ENCODE measurements at places on chromosomes 11 and 22.
A peak's percentile ranks its signal among the peaks of the same experiment; 100 is the strongest.

DNA sequence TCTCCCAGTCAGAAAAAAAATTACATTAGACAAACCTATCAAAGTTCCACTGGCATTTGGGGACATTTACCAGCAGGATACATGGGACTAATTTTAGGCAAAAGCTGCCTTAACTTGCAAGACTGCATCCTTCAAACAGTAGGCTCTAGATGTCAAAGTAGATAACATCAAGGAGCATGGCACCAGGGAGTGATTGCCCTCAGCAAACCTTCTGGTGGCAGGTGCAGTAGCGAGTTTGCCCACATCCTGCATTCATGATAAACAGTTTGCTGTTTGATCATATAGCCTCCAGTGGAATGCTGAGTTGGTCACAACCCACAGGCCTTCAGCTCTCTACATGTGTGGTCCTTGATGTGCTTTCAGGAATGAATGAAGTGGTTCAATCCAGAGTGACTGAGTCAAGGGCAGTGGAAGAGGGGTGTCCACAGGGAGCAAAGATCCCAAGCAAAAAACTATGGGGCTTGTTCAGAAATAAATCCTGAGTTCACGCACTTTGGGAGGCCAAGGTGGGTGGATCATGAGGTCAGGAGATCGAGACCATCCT lies 12.0 kb downstream of the SCGB1D2 start:
- no peak for DNase-seq

DNA sequence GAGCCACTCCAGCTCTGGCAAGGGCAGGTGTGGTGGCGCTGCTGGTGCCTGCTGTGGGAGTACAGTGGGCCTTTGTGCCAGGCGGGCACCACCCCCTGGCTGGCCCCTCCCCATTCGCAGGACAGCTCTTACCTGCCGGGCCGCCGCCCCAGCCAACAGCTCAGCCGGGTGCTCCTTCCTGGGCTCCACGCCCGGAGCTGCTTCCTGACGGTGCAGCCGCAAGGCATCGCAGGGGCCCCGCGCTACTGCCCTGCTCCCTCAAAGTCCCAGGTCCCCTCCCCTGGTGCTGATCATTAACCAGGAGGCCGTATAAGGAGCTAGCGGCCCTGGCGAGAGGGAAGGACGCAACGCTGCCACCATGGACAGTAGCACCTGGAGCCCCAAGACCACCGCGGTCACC lies at the start of gene SLC5A1:
Gene SLC5A1 (plus strand): TSS at position 338 of the 400 bp plus-strand sequence. CDS start 21 bp downstream, at position 359.
- DNase-seq, result no peak

DNA sequence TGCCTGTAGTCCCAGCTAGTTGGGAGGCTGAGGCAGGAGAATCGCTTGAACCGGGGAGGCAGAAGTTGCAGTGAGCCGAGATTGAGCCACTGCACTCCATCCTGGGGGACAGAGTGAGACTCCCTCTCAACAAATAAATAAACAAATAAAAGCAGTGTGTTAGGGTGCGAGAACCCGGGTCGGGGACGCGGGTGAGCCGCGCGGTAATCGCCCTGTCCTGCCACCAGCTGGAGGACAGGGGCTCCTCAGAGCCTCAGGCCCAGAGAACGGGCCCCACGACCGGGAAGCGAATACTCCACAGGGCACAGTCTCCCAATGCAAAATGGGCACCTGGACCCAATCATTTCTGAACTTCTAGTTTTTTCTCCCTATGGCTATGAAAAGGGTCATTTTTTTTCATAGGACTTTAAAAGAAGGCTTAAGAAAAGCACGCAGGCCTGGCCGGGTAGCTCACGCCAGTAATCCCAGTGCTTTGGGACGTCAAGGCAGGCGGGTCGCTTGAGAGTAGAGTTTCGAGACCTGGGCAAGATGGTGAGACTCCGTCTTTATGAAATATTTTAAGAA lies 744 bp upstream of the MCM5 start:
- no peak for DNase-seq

DNA sequence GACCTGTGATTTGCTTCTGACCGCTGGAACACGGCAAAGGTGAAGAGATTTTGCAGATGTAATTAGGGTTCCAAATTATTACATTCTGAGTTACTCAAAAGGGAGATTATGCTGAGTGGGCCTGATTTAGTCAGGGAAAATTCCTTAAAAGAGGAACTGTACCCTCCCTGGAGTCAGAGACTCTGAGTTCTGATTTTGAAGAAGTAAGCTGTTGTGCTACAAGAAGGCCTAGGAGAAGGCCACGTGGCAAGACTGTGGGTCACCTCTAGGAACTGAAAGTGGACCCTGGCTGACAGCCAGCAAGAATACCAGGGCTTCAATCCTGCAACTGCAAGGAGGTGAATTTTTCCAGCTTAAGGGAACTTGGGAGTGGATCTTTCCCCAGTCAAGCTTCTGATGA lies 45.3 kb downstream of the CHRDL2 start:
- DNase-seq, result peak; percentile 76

DNA sequence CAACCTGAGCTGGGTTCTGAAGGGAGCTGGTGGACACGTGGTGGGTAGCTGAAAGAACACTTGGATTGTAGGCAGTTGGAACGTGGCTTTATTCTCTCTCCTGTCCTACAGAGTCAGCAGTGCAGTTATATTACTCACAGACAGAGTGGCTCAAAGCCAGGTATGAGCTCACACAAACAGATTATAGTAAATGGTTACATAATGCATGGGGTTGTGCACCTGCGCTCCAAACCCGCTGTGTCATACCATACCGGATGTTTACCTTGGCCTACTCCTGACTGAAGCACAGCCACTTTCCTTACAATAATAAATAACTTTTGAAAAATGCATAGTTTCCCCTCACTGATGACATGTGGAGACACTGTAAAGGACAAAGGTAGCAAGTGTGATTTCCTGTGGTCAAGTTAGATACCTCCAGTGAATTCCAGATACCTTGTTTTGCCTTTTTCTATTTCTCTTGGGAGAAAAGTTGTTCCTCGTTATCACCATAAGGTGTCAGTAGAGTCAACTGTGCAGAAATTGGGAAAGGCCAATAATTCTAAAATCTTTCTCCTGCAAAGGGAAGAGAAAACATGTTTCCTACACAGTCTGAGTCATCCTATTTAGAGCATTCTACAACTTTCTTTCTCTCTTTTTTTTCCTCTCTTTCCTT lies 13.5 kb downstream of the MS4A6A start:
- no peak for DNase-seq

DNA sequence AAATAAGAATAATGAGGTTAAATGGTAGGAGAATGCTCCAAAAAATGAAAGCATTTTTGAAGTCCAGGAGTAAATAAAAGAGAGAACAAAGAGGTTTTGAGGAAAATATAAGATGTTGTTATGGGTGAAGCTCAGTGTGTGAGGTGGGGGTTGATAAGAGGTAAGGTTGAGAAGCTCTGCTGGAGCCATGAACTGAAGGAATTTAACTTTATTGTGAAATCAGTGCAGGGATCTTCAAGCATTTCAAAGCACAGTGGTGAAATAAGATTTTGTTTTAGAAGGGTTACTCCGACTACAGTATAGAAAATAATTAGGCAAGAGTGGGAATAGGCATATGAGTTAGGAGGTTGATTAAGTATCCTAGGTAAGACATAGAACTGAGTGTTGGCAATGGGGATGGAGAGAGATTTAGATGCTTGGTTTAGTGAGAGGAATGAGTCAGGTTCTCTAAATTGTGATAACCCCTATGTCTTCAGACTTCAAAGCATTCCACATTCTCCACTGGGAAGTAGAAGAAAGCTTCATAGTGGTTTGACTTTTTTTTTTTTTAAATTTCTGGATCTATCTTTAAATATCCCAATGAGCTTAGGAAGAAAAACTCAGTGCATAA lies 403.2 kb downstream of the AASDHPPT start:
- no peak for DNase-seq
